ENCODE measurements at places on chromosomes 7 and 10. TPM values are rescaled to one million over a fixed set of nuclear protein-coding genes. Genes with fewer than 3 reads are reported as not detected.

Gene LOXL4
- total RNA-seq: 0.50 TPM

- no peak for DNase-seq
These were observed 71.2 kb downstream of the WNT2 start for GRCh38 chr7:117251687-117252086.

Gene FRA10AC1
- total RNA-seq: 22.8 TPM

Gene ELFN1
- total RNA-seq: 4.4 TPM

Gene FANK1
- 7.0 TPM for total RNA-seq

DNA sequence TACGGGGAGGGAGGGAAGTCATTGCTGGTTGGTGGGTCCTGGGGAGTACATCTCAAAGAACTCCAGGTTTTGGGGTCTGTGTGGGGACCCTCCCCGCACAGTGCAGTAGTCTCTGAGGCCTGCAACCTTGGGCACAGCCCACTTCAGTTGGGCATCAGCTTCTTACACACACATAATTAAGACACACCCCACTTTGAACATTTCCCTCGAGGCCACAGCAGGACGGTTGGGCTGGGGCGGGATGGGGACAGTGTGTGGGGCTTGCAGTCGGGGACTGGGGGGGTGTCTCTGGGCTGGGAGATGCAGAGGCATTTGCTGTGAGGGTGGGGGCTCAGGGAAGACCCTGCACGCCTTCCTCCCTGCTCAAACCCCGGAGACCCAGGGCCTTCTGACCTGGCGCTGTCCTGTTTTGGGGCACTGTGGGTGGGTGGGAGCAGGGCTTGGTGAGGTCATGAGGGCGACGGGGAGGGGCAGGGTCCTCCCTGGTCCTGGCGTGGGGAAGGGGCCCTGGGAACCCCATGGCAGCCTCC lies 1.3 kb downstream of the LFNG start:
- DNase-seq: no peak

- DNase-seq: no peak
These were observed 181.8 kb upstream of the FERD3L start for GRCh38 chr7:19327018-19327417.

- no peak for DNase-seq
These were observed 9.8 kb upstream of the GIMAP5 start for GRCh38 chr7:150727381-150727780.

Gene AGAP4
- 20.5 TPM for total RNA-seq

DNA sequence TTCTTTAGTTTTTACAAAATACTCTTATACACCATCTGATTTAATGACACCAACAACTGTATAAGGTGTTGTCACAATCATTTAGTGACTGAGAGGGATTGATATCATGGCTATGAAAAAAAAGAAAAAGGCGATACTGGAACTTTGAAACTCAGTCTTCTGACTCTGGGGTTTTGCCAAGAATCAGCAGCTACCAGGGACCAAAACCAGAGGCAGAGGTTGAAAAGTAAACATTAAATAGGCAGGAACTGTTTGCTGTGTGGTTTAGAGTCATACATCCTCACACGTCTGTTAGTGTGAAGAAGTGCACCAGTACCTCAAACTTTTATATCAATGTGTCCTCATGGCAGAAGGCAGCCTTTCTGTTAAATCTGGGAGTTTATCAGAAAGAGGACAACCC lies 19.9 kb upstream of the GGCT start:
- no peak for DNase-seq

DNA sequence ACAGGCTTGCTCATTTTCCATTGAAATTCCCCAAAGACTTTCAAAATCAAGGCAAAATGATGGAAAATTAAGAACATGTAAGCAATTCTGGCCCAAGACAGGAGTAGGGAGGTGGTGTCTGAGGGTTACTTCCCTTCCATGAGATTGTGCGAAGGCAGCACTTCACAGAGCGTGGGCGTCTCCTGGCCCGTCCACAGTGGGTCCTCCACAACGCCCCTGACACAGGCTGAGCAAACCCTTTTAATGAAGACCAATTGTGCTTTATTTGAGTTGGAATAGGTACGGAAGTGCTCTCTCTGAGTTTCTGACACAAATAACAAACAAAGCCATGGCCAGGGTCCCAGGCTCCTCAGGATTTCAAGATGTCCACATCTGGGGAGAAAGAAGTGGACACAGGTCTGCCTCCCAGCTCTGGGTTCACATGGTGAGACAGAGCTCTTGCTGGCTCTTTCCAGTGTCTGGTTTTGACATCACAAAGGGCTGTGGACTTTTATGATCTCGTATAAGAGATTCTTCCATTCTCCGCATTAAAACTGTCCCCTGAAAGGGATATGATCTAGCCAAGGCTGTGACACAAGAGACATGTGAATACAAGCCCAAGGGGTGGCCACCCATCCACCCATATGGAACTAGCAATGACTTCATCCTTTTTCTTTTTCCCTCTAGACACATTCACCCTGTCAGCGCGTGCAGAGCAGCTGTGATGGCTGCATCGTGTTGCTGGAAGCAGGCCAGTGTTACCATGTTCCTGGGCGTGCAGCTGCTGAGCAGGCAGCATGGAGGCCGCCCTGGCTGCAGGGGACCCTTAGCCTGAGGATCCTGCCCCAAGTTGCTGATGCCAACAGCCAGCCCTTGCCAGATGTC lies 145.6 kb downstream of the ADAM12 start:
- DNase-seq: peak; percentile 78

DNA sequence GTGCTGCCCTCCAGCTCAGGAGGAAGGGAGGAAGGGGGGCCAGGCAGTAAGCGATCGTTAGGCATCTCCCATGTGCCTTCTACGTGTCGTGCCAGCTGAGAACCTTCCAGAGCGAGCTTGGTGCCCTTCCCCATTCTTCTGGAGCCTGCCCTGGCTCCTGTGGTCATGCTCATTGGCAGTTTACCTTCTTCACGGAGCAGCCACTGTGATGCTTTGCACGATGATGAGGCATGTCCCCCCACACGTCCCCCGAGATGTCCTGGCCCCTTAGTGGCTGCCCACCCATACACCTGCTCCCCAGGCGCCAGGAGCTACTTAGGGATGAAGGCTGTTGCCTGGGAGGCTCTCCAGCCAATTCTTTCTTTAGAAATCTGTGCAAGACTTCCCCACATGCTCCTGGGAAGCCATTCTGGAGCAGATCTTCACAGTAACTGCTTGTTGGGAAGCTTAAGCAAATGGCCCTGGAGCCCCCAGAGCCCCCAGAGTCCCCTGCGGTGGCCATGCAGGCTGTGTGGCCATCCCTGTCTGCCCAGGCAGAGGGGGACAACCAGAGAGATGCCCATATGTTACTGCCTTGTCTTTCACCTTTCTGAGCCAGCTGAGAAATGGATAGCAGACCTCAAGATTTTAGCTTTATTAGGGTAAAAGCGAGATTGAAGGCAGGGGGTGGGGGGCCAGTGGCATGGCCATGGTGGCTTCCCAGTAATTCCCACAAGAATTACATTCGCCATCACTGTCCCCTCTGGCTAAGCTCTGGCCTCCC lies 199.0 kb downstream of the EBF3 start:
- no peak for DNase-seq

Gene HMX3
- not detected for total RNA-seq

Gene ELAPOR2
- 83.8 TPM for total RNA-seq
